Mononuclear cell (primary cell): ENCODE measurements at places on chromosomes 3 and 15. TPM values are rescaled to one million over a fixed set of nuclear protein-coding genes. Genes with fewer than 3 reads are reported as not detected.

Gene IQCF2
- not detected for total RNA-seq

Gene DAZL
- 0.10 TPM for total RNA-seq

Gene SLC28A1
- total RNA-seq = not detected

Gene GOLGA8J
- total RNA-seq = not detected
